ENCODE measurements at places on chromosomes 13 and 19.

DNA sequence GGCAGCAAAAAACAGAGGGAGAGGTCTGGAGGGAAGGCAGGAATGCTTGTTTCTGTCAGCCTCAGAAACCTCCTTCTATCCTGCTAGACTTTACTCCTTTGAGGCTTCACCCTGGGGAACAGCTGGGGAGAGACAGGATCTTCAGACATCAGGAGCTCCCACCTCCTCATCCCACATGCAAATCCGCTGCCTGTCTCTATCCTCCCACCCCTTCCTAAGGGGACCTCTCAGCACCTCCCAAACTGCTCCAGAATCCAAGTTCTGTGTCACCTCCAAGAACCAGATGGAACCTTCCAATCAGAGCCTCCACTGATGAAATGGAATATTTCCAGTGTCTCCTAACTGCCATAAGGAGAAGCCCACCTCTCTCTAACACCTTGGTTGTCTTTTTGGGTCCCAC lies 9.7 kb upstream of the ERCC2 start:
- DNase-seq, result no peak

- DNase-seq, result no peak
These were observed 74.8 kb upstream of the IPO5 start for GRCh38 chr13:97878431-97879375.

- no peak for DNase-seq
These were observed 129.0 kb downstream of the IRS2 start for GRCh38 chr13:109657395-109657794.

DNA sequence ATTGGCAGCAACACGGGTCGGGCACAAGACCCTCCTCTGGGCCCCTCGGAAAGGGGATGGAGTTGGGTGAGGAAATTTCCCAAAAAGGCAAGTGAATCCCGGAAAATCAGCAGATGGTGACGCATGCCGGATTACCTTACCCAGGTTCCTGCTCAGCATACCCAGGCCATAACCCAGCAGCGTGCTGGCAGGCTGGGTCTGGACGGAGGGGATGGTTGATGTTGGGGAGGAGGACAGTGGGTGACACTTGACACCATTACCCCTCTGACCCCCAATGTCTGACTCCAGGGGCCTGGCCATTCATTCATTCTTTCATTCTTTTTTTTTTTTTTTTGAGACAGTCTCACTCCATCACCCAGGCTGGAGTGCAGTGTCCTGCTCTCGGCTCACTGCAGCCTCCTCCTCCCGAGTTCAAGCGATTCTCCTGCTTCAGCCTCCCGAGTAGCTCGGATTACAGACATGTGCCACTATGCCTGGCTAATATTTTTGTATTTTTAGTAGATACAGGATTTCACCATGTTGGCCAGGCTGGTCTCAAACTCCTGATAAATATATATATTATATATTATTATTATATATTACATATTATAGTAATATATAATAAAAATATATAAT lies 799 bp downstream of the PVR start:
- DNase-seq, result no peak

DNA sequence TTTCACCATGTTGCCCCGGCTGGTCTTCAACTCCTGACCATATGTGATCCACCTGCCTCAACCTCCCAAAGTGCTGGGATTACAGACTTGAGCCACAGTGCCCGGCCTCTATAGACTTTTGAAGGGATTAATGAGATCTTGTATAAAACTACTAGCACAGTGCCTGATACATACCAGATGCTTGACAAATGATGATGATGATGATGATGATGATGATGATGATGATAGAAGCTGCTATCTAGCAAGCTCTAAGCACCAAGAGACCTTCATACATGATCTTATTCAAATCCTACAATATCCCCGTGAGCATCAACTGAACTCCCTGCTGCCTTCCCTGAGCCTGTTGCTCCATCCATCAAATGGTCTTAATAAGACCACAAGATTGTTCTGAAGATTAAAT lies 14.4 kb downstream of the CEACAM20 start:
- DNase-seq, result no peak

GRCh38 chr13:37375071-37375470 lies 223.5 kb downstream of the POSTN start:
- DNase-seq, result no peak

GRCh38 chr13:32447894-32448623 lies 20.1 kb upstream of the N4BP2L1 start:
- DNase-seq, result no peak

- DNase-seq, result no peak
These were observed 373.5 kb downstream of the KCTD12 start for GRCh38 chr13:76512721-76513145.

- DNase-seq, result no peak
These were observed 26.5 kb downstream of the C19orf47 start for GRCh38 chr19:40321566-40322270.

GRCh38 chr19:32789429-32789828 lies 69.9 kb downstream of the TDRD12 start:
- no peak for DNase-seq

DNA sequence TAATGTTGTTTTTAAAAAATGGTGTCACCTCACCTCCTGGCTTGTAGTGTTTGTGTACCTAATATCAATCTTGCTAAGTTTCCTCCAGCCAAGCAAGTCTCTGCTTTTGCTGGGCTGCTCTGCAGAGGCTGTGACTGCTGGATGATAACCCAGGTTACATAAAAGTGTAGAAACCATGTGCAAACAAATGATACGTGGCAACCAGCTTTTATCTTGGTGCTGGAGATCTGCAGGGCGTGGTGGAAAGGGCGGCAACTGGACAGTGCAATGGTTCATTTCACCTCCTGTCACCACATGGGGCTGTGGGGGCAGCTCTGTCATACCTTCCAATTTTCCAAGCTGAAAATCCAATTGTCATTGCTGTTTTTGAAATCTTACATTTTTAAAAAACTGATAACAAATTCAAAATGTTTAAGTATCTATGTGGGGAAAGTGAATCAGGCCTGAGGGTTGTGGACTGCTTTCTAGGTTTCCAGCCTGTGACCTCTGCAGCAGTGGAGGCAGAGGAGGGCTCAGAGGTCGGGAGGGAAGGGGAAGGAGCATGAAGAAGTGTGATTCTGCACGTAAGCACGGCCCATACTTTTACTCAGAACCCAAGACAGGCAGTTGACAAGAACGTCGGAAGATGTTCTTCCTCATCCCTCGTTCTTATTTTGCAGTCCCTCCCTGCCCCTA lies 9.7 kb downstream of the GPR42 start:
- no peak for DNase-seq

GRCh38 chr19:16106121-16106520 lies 5.6 kb upstream of the RAB8A start:
- DNase-seq, result no peak

Data from cerebellar nuclear complex (tissue), 1 donor.